ENCODE measurements at places on chromosomes 4 and X.
A peak's percentile ranks its signal among the peaks of the same experiment; 100 is the strongest.

DNA sequence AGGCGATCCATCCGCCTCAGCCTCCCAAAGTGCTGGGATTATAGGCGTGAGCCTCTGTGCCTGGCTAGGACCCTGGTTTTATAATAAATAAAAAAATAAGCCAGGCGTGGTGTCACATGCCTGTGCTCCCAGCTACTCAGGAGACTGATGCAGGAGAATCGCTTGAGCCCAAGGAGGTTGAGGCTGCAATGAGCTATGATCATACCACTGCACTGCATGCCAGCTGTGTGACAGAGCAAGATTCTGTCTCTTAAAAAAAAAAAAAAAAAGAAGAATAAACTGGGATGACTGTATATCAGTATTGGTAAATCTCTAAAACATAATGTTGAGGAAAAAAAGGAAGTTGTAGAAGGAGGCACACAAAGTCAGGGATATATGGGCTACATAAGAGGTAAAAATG lies 45.7 kb upstream of the SLC34A2 start:
- no peak for DNase-seq

GRCh38 chr4:1033840-1034551 lies 22.6 kb downstream of the FGFRL1 start:
- DNase-seq, result no peak

GRCh38 chr4:99248714-99249113 lies 29.7 kb upstream of the ADH6 start:
- no peak for DNase-seq

- DNase-seq, result no peak
Measured at GRCh38 chr4:59987289-59987688, 1212.8 kb upstream of the ADGRL3 start.

GRCh38 chr4:90069151-90069550 lies 58.0 kb upstream of the CCSER1 start:
- DNase-seq, result no peak

DNA sequence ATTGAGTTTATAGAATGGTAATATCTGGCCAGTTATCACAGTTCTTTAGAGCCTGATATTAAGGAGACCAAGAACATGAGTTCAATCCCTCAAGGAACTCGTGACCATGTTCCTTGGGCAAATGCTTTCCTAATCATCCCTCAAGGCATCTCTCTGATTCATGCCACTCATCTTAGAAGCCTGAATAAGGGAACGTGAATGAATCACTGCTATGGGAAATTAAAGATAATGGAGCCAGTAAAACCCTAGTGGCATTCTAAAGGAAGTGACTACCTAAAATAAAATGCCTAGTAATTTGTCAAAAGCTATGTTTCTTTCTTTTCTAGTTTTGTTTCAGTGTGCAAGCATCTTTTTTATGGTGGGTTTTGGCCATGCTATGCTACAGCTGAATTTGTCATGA lies 1161.3 kb downstream of the C4orf33 start:
- no peak for DNase-seq

- no peak for DNase-seq
Measured at GRCh38 chrX:132001127-132001526, 22.0 kb upstream of the STK26 start.

- no peak for DNase-seq
Measured at GRCh38 chrX:102930990-102931756, 5.9 kb upstream of the RAB40AL start.

- DNase-seq, result no peak
Measured at GRCh38 chr4:101667348-101667747, 123.2 kb upstream of the BANK1 start.

GRCh38 chrX:133185938-133186337 lies 32.2 kb downstream of the TFDP3 start:
- DNase-seq, result no peak

DNA sequence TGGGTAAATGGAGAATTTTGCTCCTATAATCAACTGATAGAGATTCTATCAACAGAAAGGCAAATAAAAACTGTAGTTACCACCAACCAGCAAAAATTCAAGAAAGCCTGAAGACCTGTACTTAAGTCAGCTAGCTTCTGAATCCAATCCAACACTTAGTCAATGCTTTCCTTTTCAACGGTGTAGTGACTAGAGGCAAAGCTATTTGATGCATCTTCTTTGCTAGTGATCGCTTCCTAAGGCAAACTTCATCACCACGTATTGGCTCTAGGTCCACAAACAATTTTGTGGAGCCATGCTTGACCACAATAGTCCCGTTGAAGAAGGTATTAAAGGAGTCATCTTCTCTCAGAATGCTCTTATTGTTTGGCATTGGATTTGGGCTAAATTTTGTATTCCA lies 25.0 kb upstream of the UBA6 start:
- no peak for DNase-seq

- peak; percentile 79 for DNase-seq
Measured at GRCh38 chr4:38759113-38759789, 23.5 kb downstream of the TLR10 start.

- peak; percentile 1 for DNase-seq
Measured at GRCh38 chr4:123616951-123617461, 220.4 kb downstream of the SPRY1 start.

GRCh38 chr4:48266781-48267180 lies 2.9 kb downstream of the TEC start:
- no peak for DNase-seq

DNA sequence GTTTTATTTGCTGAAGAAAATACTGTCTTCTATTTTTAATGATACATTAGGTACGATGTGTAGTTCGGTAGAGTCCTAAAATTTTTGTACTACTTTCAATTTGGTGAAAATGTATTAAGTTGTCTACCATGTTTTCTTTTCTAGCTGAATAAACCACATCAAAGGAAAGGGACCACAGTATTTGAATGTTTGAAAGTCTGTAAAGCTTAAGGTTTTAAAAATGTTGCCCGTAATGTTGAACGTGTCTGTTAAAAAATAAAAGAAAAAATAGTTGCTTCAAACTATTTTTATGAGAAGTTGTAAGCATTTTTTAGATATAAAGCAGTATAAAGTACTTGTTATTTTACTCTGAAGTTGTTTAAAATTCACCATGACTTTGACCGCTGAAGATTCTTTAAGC lies 3.2 kb downstream of the CDKN2AIP start:
- DNase-seq, result no peak

DNA sequence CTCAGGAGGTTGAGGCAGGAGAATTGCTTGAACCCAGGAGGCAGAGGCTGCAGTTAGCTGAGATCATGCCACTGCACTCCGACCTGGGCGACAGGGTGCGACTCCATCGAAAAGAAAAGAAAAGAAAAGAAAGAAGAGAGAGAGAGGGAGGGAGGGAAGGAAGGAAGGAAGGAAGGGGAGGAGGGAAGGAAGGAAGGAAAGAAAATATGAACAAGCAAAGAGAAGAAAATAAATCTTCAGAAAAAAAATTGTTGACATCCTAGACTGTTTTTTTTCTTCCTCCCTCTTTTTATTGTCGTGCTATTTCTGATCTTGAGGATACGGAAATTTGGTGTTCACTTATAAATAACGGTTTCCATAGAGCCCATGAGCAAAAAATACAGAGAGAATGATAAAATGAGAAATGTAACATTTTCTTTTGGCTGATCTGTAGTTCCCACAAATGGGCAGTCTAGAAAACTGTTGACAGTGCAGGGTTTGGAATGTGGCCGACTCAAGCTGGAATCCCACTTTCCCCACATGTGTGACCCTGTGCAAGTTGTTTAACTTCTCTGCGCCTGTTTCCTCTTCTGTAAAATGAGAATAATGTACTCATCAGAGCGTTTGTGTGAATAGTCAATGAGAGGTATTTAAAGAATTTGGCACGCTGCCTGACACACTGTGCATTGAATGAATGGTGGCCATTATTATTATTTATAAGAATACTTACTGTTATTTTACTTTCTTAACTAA lies 19.4 kb downstream of the SORBS2 start:
- DNase-seq, result no peak

DNA sequence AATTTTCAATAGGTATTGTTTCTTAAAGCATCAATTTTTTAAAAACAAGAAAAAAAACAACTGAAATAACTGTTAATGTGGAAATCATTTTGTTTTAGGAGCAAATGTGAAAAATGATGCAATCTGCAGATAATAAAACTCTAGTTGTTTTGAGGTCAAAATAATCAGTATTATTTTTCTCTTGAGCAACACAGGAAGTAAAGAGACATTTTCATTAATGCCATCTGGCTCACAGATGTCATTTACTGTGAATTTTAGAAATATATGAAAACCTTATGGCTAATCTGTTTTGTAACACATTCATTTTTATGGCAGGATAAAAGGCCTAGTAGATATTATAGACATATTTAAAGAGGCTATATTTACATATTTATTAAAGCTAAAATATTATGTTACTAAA lies 141.6 kb downstream of the PCDH18 start:
- no peak for DNase-seq

DNA sequence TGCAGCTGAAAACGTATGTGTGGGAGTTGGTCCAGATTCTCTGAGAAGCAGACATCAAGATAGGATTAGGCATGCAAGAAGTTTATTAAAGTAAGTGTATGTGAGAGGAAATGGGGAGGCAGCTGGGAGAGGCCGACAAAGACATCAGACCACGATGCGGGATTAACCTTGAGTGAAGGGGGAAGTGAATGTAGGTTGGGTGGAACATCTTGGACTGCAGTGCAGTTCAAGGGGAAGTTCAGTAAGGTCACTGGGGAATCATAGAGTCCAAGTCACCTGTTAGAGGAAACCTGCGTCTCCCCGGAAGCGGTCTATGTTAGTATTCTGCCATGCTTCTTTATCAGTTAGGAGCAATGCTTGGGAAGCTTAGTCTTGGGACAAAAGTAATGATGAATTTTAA lies 22.0 kb downstream of the CXCL8 start:
- no peak for DNase-seq

GRCh38 chrX:114619874-114620273 lies 36.0 kb downstream of the HTR2C start:
- no peak for DNase-seq

DNA sequence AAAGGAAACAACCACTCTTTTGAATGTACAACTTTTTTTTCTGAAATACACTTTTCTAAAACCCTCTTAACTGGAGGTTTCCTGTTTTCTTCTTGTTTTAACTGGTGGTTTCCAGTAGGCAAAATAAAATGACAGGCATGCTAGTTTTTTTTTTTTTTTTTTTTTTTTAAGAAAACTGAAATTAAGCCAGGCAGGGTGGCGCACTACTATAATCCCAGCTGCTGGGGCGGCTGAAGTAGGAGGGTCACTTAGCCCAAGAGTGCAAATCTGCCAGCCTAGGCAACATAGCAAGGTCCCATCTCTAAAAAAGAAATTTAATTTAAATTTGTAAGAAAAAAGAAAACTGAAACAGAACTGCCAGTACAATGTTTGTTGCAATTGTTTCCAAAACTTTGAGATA lies 44.0 kb downstream of the TMEM144 start:
- DNase-seq, result no peak

- no peak for DNase-seq
Measured at GRCh38 chr4:125168531-125168930, 146.2 kb upstream of the FAT4 start.

Data from CD8-positive, alpha-beta T cell (primary cell).